Chondrocyte (in vitro differentiated cells): ENCODE measurements at places on chromosomes 11 and 22.

DNA sequence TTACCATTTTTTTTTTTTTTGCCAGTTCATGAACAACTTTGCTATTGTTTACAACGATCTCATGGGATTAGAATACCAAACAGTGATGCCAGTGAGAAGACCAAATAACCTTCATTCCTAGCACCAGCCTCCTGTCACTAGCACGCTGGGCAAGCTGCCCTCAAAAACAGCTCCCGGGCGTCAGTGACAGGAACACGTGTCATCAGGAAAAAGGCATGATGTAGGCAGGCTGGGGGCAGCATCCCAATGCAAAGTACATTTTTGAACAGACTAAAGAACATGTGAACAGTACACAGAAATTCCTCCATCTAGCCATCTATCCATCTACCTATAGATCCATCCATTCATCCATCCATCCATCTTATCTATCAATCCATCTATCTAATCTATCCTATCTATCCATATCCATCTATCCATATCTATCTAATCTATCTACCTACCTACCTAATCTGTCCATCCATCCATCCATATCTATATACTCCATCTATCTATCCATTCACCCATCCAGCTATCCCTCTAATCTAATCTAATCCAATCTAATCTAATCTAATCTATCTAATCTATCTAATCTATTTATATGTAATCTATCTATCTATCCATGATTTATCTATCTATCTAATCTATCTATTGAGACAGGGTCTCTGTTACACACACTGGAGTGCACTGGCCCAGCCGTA is 378.5 kb downstream of the SHANK2 start:
- H3K4me1 ChIP-seq, result no peaks in the 10 kb centered on the region
- no peaks in the 10 kb centered on the region for H3K36me3 ChIP-seq
- H3K27ac ChIP-seq, result no peak overlapping the region
- H3K27me3 ChIP-seq, result peaks cover 27% of the 10 kb centered on the region
- no peak overlapping the region for H3K4me3 ChIP-seq

DNA sequence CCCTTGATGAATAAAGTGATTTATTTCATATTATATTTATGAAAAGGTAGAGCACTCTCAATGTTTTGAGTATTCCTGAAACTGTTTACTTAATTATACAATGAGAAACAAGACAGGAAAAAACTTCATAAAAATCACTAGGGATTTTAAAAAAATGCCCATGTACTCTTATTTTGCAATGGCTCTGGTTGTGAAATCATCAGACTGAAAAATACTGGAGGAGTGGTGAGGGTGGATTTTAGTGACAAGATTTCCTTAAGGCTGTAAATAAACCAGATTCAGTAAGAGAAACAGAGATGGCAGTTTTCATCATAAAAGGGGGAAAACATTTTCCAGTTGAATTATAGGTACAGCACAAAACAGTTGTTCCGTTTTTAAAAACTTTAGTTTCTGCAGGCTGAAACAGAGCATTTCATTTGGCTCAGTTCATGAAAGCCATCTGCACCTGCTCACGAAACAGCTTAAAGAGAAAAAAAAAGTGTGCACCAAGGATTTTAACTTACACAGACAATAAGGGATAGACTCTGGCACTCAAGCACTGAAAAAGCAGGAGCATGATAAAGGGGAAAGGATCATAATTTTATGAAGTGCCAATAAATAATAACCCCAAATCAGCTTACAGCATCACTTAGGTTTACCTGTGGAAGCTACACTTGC is 100.7 kb downstream of the MAML2 start:
- H3K27ac ChIP-seq, result peak overlapping the region; percentile 94
- H3K27me3 ChIP-seq, result no peaks in the 10 kb centered on the region
- peak overlapping the region; percentile 14 for H3K4me3 ChIP-seq
- no peaks in the 10 kb centered on the region for H3K36me3 ChIP-seq

DNA sequence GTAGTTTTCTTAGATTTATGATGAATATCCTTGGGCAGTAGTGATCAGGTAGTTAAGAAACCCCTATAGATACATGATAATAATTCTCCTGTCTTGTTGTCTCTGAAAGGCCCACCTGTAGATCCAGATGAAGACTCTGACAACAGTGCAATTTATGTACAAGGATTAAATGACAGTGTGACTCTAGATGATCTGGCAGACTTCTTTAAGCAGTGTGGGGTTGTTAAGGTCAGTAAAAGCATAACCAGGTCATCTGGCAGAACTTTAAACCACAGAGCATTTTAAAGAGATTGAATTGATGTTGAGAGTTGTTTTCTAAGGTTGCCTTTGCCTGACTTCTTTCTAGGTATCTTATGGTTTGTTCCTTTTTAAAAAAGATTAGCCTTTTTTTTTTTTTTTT is 14.1 kb upstream of the GAS2L1 start:
- H3K27ac ChIP-seq, result no peak overlapping the region
- peaks cover 45% of the 10 kb centered on the region for H3K36me3 ChIP-seq
- H3K27me3 ChIP-seq, result no peaks in the 10 kb centered on the region

- H3K4me3 ChIP-seq, result peak overlapping the region; percentile 76
- no peaks in the 10 kb centered on the region for H3K27me3 ChIP-seq
- peak overlapping the region; percentile 100 for H3K27ac ChIP-seq
- H3K4me1 ChIP-seq, result peaks cover 78% of the 10 kb centered on the region
These were observed 23.9 kb upstream of the MICAL2 start for GRCh38 chr11:12086271-12087074.

- peaks cover 100% of the 10 kb centered on the region for H3K4me1 ChIP-seq
- DNase-seq, result no peak
- H3K4me3 ChIP-seq, result no peak overlapping the region
- no peaks in the 10 kb centered on the region for H3K36me3 ChIP-seq
These were observed 104.4 kb downstream of the ZBTB16 start for GRCh38 chr11:114163830-114164401.

DNA sequence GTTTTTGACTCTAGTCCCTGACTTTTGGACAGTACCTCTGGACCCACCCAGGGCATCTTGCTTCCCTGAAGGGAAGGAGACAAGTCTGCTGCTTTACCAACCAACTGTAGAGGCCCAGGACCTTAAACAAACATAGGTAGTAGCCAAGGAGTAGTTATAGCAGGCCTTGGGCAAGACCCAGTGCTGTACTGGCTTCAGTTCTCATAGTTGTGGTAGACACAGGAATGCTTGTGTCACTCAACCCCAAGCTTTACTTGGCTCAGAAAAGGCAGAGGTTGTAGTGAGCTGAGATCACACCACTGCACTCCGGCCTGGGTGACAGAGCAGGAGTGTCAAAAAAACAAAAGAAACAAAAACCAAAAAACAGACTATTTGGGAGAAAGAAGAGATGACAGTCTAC is 21.3 kb upstream of the OR52M1 start:
- DNase-seq, result no peak
- no peaks in the 10 kb centered on the region for H3K36me3 ChIP-seq
- H3K27ac ChIP-seq, result no peak overlapping the region
- H3K4me1 ChIP-seq, result no peaks in the 10 kb centered on the region

DNA sequence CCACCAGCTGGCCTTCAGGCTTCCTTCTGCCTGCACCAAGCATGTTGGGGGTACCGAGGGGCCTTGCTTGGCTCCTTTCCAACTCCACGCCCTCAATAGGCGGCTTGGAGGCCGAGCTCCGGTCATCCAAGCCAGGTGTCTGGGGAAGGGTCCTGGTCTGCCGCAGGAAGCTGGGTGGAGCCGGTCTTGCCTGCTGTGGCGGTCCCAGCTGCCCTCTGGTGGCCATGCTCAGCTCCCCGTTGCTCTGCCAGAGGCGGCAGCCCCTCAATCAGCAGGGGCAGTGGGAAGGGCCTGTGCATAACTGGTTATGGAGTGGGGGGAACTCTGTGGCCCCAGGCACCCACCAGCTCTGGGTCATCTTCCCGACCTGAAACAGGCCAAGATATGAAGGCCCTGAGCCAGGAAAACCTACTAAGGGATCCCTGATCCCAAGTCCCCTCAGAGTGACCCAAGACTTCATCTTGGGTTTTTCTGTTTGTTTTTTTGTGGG is 3.2 kb downstream of the ARVCF start:
- H3K4me1 ChIP-seq, result no peaks in the 10 kb centered on the region

- H3K4me1 ChIP-seq, result no peaks in the 10 kb centered on the region
- no peak overlapping the region for H3K4me3 ChIP-seq
- no peaks in the 10 kb centered on the region for H3K27me3 ChIP-seq
- no peaks in the 10 kb centered on the region for H3K36me3 ChIP-seq
These were observed 354.7 kb upstream of the NARS2 start for GRCh38 chr11:78929207-78929905.
